Neural crest cell (in vitro differentiated cells): ENCODE measurements at places on chromosomes 4 and X. TPM values are rescaled to one million over a fixed set of nuclear protein-coding genes. Genes with fewer than 3 reads are reported as not detected.

GRCh38 chr4:113496698-113497097 is 264.8 kb downstream of the CAMK2D start:
- no peak overlapping the region for H3K4me3 ChIP-seq
- peaks cover 10% of the 10 kb centered on the region for H3K4me1 ChIP-seq
- no peak for DNase-seq
- H3K27me3 ChIP-seq: no peaks in the 10 kb centered on the region
- no peak overlapping the region for H3K27ac ChIP-seq
- peaks cover 33% of the 10 kb centered on the region for H3K36me3 ChIP-seq

DNA sequence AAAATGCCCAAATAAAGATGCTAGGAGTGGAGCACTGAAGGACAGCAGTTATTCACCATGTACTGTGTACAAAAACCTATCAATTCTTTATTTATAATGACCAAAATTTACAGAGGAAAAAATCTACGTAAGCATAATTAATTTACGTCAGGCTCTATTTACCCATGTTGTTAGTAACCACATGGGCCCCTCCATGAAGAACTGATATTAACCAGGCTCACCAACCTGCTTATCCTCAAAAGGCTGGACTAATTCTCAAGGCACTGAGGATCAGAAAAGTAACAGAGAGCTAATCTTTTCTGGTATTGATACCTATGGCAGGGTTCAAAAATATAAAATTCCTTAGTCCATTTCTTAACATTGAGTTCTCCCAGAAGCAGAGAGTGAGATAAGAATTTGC is 140.0 kb downstream of the ARHGAP6 start:
- no peak for DNase-seq
- H3K4me3 ChIP-seq: no peak overlapping the region
- H3K4me1 ChIP-seq: no peaks in the 10 kb centered on the region
- no peaks in the 10 kb centered on the region for H3K27me3 ChIP-seq

GRCh38 chr4:127832585-127832984 is 48.1 kb upstream of the PLK4 start:
- no peak for DNase-seq
- peaks cover 2% of the 10 kb centered on the region for H3K36me3 ChIP-seq
- no peak overlapping the region for H3K4me3 ChIP-seq
- H3K27me3 ChIP-seq: no peaks in the 10 kb centered on the region
- no peak overlapping the region for H3K27ac ChIP-seq
- no peaks in the 10 kb centered on the region for H3K4me1 ChIP-seq

DNA sequence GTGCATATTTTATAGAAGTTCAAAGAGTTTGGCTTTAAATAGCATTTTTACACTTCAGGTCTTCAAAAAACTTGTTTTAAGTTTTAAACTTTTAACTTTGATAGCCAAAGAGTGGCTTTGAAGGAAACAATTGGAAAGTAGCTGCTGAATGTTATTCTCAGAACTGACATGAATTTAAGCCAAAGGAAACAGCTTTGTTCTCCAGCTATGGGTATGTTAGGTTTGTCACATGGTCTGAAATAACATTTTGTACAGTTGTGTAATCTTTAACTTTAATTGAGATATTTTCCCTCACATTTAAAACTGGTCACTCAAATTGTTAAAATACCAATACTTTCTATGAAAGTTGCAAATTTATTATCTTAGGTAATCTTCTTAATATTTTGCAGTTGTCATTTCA is 564.7 kb downstream of the IL15 start:
- no peaks in the 10 kb centered on the region for H3K36me3 ChIP-seq
- no peaks in the 10 kb centered on the region for H3K4me1 ChIP-seq
- H3K4me3 ChIP-seq: no peak overlapping the region
- H3K27me3 ChIP-seq: no peaks in the 10 kb centered on the region
- H3K27ac ChIP-seq: no peak overlapping the region

GRCh38 chrX:103691059-103691458 is 4.6 kb upstream of the MORF4L2 start:
- H3K36me3 ChIP-seq: no peaks in the 10 kb centered on the region
- H3K4me1 ChIP-seq: no peaks in the 10 kb centered on the region
- no peak for DNase-seq

DNA sequence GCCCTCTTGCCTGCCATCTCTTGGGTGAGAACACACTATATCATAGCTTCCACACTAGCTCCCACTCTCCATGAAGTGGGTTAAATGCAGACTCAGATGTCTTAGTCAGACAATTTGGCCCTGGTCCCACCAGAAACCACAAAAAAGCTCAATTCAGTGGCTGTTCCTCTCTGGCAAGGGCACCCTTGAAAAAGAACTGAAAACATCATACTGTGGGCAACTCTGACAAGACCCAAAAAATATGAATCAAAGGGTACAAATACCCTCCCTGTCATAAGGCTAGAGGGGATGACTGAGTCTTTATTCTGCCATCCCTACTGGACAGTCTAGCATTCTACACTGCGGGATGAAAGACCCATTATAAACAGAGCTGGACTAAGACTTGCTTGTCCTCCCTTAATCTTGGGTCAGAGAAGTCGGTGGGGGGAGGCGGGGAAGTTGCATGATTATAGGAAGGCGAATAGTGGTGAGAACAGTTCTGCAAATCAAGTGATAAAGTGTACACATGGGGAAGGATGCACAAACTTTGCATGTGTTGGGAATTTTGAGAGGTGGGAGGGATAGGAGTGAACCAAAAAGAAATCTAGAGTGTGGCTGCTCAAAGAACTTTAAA is 172.1 kb downstream of the OPHN1 start:
- H3K27ac ChIP-seq: no peak overlapping the region
- H3K4me3 ChIP-seq: no peak overlapping the region
- peaks cover 8% of the 10 kb centered on the region for H3K36me3 ChIP-seq
- H3K4me1 ChIP-seq: peaks cover 4% of the 10 kb centered on the region

The ADD1 gene
- total RNA-seq: 230 and 236 TPM in 2 replicates

GRCh38 chrX:16797358-16797757 is 11.1 kb downstream of the TXLNG start:
- H3K27me3 ChIP-seq: no peaks in the 10 kb centered on the region
- H3K36me3 ChIP-seq: peaks cover 11% of the 10 kb centered on the region
- H3K4me3 ChIP-seq: no peak overlapping the region
- DNase-seq: no peak
- H3K4me1 ChIP-seq: peaks cover 5% of the 10 kb centered on the region

DNA sequence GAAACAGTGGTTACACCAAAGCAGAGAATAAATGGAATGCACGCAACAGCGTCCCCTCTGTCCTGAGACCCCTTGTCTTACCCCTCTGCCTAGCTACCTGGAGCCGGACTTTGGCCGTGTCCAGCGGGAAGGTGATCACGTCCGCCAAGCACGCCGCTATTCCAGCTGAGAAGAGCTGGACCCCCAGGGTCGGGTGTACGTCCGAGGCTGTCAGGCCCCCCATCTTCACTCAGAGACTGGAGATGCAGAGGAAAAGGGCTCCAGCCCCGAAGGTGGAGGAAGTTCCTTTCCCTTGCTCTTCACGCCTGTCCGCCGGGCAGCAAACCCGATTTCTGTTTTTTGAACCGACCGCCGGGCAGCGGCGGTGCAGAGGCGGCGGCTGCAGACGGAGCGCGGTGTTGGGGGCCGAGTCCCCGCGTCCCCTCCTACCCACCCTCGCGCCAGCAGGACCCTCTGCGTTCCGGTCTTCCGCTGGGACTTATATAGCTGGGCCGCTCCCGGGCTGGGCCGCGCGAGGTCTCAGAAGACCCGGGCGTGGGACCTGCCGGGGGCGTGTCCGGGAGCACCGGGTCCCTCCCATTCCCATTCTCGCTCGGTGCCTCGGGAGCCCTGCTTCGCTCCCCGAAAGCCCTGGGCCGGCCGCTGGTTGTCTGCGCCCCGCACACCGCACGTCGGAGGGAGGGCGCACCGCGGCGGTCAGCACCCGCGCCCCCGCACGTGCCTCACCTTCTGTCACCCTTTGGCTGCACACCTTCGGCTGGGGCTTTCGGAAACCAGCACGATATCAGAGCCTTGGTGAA is at the start of gene UCP1:
TSS of gene UCP1 (minus strand) at position 455 of the 800 bp plus-strand sequence. CDS start at position 223, 232 bp downstream.
- DNase-seq: peak; percentile 13
- peaks cover 17% of the 10 kb centered on the region for H3K4me1 ChIP-seq
- H3K4me3 ChIP-seq: peak within 1 kb of the TSS; percentile 90
- H3K36me3 ChIP-seq: peaks cover 3% of the 10 kb centered on the region
- H3K27ac ChIP-seq: no peak within 1 kb of the TSS

The SSX4 gene
- not detected in 2 replicates for total RNA-seq

DNA sequence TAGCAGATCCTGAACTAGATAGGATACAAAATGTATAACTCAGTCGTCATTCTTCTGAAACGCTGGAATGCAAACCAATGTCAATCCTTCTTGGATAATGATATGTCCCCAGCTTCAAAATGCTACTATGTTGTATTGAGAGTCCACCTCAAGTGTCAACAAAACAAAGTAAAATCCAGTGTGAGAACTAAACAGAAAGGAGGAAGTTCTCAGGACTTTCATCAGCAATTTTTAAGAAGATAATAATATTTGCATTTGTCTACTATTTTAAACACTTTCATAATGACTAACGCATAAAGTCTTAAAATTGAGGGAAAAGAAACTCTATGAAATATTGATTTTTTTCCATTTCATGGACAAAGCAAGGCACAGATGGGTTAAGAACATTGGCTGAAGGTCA is 36.3 kb downstream of the SOD3 start:
- peaks cover 4% of the 10 kb centered on the region for H3K4me1 ChIP-seq
- H3K27me3 ChIP-seq: no peaks in the 10 kb centered on the region
- DNase-seq: no peak
- H3K27ac ChIP-seq: no peak overlapping the region
- H3K4me3 ChIP-seq: no peak overlapping the region
- H3K36me3 ChIP-seq: peaks cover 15% of the 10 kb centered on the region

The NDST4 gene
- total RNA-seq: 1.3 and 1.7 TPM in 2 replicates

- H3K4me1 ChIP-seq: peaks cover 13% of the 10 kb centered on the region
- peaks cover 3% of the 10 kb centered on the region for H3K27me3 ChIP-seq
- H3K27ac ChIP-seq: no peak overlapping the region
- no peak overlapping the region for H3K4me3 ChIP-seq
These were observed 53.1 kb downstream of the IGSF1 start for GRCh38 chrX:131235768-131236545.

DNA sequence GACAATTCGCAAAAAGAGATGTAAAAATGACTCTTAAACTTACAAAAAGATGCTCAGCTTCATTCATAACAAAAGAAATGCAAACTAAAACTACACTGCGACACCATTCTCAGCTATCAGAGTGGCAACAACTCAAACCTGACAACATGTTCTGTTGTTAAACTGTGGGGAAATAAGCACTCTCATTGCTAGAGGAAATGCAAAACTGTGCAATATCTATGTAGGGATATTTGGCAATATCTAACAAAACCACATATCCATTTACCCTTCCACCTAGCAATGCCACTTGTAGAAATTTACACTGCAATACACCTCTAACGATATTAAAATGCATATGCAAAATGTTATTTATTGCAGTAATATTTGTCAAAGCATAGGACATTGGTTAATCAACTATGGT is 78.3 kb upstream of the EGFL6 start:
- H3K4me3 ChIP-seq: no peak overlapping the region
- H3K4me1 ChIP-seq: peaks cover 20% of the 10 kb centered on the region
- H3K36me3 ChIP-seq: no peaks in the 10 kb centered on the region

- H3K27ac ChIP-seq: no peak overlapping the region
- peak; percentile 67 for DNase-seq
- H3K36me3 ChIP-seq: no peaks in the 10 kb centered on the region
- H3K4me3 ChIP-seq: no peak overlapping the region
- H3K27me3 ChIP-seq: peaks cover 3% of the 10 kb centered on the region
These were observed 34.4 kb upstream of the CDKL5 start for GRCh38 chrX:18390941-18391538.

The PRSS12 gene
- total RNA-seq: 1.1 and 1.7 TPM in 2 replicates

GRCh38 chr4:88610771-88611170 is 18.5 kb downstream of the HERC3 start:
- H3K4me1 ChIP-seq: peaks cover 5% of the 10 kb centered on the region
- no peak overlapping the region for H3K4me3 ChIP-seq
- H3K27ac ChIP-seq: no peak overlapping the region
- H3K36me3 ChIP-seq: peaks cover 18% of the 10 kb centered on the region
- DNase-seq: no peak
- H3K27me3 ChIP-seq: no peaks in the 10 kb centered on the region

The POLN gene
- total RNA-seq: 4.0 and 5.6 TPM in 2 replicates

DNA sequence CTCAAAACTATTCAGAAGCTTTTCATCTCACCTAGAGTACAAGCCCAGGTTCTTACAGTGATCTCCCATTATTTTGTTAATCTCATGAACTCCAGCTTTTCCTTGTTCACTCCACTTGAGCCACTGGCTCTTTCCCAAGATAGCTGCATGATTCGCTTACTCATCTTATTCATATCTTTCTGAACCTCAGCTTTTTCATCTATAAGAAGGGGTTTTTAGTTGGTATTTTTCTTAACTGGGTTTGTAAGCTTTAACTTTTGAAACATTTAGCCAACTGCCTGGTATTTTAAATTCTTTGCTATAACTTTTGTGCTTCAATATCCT is 24.0 kb downstream of the GIMD1 start:
- no peak overlapping the region for H3K4me3 ChIP-seq
- no peak overlapping the region for H3K27ac ChIP-seq
- DNase-seq: no peak
- peaks cover 25% of the 10 kb centered on the region for H3K36me3 ChIP-seq
- no peaks in the 10 kb centered on the region for H3K4me1 ChIP-seq

DNA sequence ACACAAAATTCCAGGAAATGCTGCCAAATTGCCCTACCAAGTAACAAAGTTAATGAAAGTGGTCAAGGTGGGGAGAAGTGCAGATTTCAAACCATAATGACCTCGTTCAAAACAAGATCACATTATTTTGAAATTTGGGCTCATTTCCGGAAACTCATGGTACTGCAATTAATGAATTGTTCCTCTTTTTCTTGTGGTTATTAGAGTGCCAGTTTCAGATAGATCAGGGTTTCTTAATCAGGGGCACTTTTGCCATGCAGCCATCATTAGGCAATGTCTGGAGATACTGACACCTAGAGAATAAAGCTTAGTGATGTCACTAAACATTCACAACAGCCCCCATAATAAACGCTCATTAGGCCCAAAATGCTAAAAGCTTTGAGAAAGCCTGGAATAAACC is 381.5 kb upstream of the GALNT7 start:
- no peak overlapping the region for H3K27ac ChIP-seq
- no peak for DNase-seq
- no peak overlapping the region for H3K4me3 ChIP-seq
- peaks cover 6% of the 10 kb centered on the region for H3K4me1 ChIP-seq
- H3K36me3 ChIP-seq: no peaks in the 10 kb centered on the region
- no peaks in the 10 kb centered on the region for H3K27me3 ChIP-seq

DNA sequence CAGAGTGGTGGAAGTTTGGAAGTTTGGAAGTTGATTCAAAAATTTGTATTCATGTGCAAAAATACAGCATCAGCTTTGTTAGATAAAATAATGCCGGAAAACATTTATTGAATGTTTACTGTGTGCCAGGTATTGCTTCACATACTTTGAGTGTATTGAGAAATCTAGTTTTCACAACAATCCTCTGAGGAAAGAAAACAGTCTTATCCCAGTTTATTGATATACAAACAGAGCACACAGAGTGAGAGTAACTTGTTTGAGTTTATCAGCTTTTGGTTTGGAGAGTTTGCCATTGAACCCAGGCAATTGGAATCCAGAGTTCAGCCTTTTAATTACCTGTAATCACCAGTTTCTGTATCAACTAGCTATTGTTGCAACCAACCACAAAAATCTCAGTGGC is 127.2 kb upstream of the RPS6KA3 start:
- no peak for DNase-seq
- no peaks in the 10 kb centered on the region for H3K36me3 ChIP-seq
- H3K4me3 ChIP-seq: no peak overlapping the region
- H3K4me1 ChIP-seq: no peaks in the 10 kb centered on the region
- H3K27ac ChIP-seq: no peak overlapping the region

GRCh38 chr4:89411539-89412309 is 104.1 kb upstream of the GPRIN3 start:
- no peak for DNase-seq
- H3K27ac ChIP-seq: no peak overlapping the region
- H3K4me3 ChIP-seq: no peak overlapping the region
- H3K4me1 ChIP-seq: peaks cover 7% of the 10 kb centered on the region
- no peaks in the 10 kb centered on the region for H3K36me3 ChIP-seq
